Activated CD4-positive, alpha-beta T cell treated with anti-CD3 and anti-CD28 coated beads, Interleukin-2, amount 50 U/mL, for 16 hours (primary cell): ENCODE measurements at places on chromosomes 12 and 14.

DNA sequence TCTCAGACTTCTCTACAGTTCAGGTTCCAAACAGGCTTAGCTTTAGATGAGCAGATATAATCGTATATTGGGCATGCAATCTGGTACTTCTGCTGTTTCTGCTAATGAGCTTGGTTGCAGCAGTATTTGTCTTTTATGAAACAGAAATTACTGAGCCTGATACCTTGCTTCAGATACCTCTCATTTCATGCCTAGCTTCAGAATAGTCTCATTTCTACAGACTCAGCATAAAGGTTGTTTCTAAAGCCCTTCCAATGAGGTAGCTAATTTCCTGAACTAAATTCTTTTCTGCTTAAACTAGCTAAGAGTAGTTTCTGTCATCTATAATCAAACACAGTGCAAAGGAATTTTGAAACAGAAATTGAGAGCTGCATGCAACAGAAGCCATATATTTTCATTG, 275.0 kb upstream of the KITLG start:
- DNase-seq, result no peak

- DNase-seq, result no peak
These were observed 4.6 kb downstream of the HOXC12 start for GRCh38 chr12:53959314-53959713.

DNA sequence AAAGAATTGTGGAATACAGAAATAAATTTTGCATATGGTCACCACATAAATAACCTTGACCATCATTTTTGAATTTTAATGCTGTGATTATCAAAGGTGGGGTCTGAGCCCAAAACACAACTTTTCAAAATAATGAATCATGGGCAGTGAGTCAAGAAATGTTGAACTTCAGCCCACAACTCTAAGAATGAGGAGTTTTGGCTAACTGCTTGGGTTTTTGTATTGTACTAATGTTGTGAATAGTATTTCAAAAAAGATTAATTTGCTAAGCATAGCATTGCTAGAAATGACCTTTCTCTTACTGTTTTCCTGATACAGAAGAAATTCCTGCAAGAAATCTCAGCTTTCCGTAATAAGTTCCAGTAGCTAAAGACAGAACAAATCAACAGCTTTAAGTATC, 24.4 kb upstream of the YARS2 start:
- DNase-seq, result no peak

DNA sequence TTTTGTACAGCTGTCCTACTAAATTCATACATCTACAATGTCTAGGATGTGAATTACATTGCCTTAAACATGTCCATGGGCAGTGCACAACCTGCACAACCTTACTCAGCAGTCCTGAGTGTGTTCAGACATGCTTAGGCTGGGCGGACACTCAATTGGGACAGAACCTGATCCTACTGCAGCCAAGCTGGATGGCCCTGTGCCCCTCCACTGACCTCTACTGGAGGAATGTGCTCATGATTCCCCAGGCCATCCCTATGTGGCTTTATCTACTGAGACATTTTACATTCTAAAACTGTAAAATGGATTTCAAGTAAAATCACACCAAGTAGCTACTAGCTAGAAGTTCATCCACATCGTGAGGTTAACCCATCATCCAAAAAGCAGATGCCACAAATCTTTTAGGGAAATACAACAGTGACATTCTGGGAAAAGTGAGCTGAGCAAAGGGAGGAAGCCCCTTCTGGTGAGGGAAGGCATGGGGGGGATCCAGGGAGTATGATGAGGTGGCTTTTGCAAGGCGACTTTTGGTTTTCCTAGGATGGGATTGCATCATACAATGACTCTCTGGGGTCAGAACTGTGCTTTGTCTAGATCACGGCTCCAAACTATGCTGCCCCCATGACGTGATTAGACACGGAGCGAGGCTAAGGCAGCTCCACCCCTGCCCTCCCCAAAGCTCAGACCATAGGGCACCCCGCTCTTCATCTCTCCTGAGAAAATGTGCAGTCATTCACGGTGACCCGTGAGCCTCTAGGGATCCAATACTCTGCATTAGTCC, 911.7 kb upstream of the TMEM132C start:
- no peak for DNase-seq

GRCh38 chr14:67736771-67737170, 35.1 kb downstream of the RDH12 start:
- DNase-seq, result no peak

GRCh38 chr14:99137001-99137700, 134.8 kb downstream of the BCL11B start:
- DNase-seq, result no peak
